Activated CD8-positive, alpha-beta T cell treated with anti-CD3 and anti-CD28 coated beads for 36 hours (primary cell): ENCODE measurements at places on chromosomes 1 and 21. TPM values are rescaled to one million over a fixed set of nuclear protein-coding genes. Genes with fewer than 3 reads are reported as not detected.

DNA sequence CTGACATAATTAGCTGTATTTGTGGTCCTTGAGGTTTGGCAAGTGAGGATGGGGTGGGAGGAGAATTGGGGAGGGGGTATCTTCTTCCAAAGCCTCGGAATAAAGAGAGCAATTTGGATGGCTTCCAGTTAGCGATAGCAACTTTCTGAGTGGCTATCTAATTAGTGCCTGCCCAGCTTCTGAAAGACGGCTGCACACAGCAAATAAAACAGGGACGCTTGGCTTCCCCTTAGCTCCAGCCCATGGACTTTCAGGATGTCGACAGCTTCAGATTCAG is 31.1 kb downstream of the KLHDC7A start:
- H3K4me3 ChIP-seq, result no peak overlapping the region
- DNase-seq, result no peak
- H3K27me3 ChIP-seq, result peaks cover 6% of the 10 kb centered on the region
- H3K4me1 ChIP-seq, result no peaks in the 10 kb centered on the region
- H3K27ac ChIP-seq, result no peak overlapping the region

DNA sequence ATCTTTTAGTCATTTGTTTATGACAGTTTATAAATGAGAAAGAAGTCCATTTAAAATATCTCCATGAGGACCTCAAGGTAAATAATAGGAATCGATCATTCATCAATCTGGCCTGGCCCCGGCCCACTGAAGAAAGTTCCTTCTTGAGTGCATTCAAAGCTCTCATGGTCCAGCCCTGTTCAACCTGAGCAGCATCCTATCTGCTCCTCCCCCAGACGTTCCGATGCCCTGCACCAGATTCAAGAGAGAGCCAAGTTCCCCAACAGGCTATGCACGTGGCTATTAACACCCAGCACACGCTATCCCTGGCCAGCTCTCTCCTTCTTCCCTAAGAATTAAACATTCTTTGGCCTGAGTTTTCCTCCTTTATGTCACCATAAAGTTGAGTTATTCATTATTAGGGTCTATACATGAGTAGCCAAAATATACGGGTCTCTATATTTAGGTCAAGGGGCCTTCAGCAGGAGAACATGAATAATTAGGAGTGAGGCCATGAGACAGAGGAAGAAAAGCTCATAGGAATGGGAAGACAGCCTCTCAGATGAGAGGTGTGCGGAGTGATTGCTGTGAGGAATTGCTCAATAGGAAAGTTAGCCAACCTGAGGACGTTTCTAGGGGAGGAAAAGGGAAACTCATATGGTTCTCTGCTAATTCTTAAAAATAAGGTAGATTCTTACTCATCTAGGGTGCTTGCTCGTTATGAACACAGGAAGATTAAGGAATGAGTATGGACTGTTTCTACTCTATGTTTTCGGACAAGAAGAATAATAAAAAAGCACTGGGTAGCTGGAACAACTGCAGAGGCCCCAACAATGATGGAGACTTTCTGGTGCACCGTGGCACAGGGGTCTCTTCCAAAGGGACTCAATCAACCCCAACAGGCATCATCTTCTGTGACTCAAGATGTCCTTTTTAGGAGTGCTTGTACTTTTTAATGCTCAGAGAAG is 23.6 kb downstream of the RUNX1 start:
- no peak for DNase-seq
- H3K27ac ChIP-seq, result peak overlapping the region; percentile 97
- H3K36me3 ChIP-seq, result peaks cover 12% of the 10 kb centered on the region
- H3K4me3 ChIP-seq, result peak overlapping the region; percentile 80
- H3K4me1 ChIP-seq, result peaks cover 85% of the 10 kb centered on the region
- no peaks in the 10 kb centered on the region for H3K27me3 ChIP-seq

Gene OR2T35
- not detected for total RNA-seq

DNA sequence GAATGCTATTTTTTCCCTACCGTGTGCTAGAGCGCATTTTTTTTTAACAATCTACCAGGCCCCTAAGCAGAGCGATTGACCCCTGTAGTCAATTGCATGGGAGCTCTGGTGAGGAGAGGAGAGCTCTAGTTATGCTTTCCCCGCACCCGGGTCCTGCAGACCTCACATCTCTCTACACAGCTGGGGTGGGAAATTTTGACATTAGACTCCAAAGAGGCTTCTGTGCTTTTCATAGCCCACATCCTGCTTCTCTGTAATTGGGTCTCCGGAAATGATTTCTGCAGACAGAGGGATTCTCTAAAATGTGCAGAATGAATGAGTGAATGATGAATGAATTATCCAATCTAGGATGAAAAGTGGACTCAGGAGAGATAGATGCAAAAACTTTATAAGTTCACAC is 41.5 kb upstream of the DUSP10 start:
- H3K4me3 ChIP-seq, result peak overlapping the region; percentile 2
- H3K36me3 ChIP-seq, result no peaks in the 10 kb centered on the region

- no peaks in the 10 kb centered on the region for H3K36me3 ChIP-seq
- H3K27me3 ChIP-seq, result no peaks in the 10 kb centered on the region
- H3K4me3 ChIP-seq, result no peak overlapping the region
- H3K27ac ChIP-seq, result no peak overlapping the region
- DNase-seq, result no peak
Observed at GRCh38 chr1:182304627-182305026, 87.0 kb downstream of the GLUL start.

Gene INKA2
- 1.7 TPM for total RNA-seq

DNA sequence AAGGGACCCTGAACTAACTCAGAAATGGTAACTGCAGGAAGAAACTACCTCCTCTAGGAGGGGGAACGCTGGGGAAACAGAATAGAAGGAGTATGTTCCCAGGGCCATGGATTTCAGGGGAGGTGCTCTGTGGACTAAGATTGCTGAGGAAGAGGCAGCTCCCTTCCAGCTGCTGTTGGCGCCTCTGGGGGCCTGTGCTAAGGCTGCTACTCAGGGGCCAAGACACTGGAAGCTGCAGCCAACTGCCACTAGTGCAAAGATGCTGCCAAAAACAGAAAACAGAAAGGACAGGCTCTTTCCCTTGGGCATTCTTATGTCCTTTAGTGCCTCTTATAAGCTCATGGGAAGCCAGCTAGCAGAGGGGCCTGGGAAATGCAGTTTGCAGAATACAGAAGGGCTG is 58.0 kb upstream of the SGIP1 start:
- no peak overlapping the region for H3K27ac ChIP-seq
- no peaks in the 10 kb centered on the region for H3K36me3 ChIP-seq
- DNase-seq, result no peak
- H3K4me3 ChIP-seq, result no peak overlapping the region
- H3K27me3 ChIP-seq, result peaks cover 27% of the 10 kb centered on the region

Gene S100A7
- total RNA-seq, result not detected

DNA sequence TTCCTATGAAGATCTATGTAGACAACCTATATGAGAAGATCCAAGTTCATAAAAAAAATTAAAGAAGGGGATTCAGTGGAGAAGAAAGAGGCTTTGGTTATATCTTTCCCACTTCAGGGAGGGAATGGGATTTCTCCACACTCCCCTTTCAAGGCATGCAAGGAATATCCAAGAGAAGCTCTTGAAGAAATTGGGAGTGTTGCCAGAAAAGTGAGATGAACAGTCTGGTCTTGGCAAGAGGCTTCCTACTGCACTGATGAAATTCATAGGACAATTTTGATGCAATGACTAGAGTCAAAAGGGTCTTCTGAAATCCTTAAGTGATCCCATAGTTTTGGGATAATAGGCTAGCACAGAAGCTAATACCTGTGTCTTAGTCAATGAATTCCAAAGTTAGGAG is 153.0 kb downstream of the KCTD3 start:
- H3K27ac ChIP-seq, result no peak overlapping the region
- H3K27me3 ChIP-seq, result no peaks in the 10 kb centered on the region

DNA sequence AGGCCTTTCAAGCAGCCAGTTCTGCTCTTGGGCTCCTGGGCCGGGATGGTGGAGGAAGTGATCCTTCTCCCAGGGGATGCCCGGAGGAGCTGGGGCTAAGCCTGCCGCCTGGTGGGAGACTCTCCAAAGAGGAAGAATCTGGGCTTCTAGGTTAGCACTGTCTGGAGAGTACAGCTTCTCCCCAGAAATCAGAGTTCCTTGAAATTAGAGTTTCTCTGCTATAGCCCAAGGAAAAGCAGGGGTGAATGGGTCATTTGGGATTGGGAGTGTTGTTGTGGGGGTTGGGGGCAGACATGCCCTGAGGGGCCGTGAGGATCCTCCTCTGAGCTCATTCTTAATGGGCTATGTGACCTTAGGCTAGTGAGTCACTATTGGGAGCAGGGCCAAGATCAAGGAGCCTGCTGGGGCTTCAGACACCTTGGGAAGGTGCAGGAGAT is 6.5 kb downstream of the LGR6 start:
- peaks cover 25% of the 10 kb centered on the region for H3K4me1 ChIP-seq
- H3K4me3 ChIP-seq, result no peak overlapping the region
- H3K27me3 ChIP-seq, result peaks cover 2% of the 10 kb centered on the region

DNA sequence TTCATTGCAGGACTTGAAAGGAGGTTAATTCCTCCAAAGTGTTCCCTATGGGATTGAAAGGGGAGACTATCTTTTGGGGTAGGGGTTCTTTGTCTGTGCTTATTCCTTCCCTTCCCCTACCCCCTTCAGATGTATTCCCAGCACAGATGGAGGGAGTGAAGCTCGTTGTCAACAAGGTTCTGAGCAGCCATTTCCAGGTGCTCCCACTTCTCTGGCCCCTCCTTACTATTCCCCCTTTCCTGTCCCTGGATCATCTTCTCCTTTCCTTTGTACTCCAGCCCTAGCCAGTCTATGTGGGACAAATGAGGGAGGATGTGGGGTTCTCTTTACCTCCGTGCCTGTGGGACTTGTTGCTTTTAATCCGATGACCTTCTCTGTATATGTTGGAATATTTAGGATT is 899 bp downstream of the TOMM40L start:
- peak overlapping the region; percentile 98 for H3K4me3 ChIP-seq
- no peak for DNase-seq
- peaks cover 11% of the 10 kb centered on the region for H3K36me3 ChIP-seq
- peaks cover 28% of the 10 kb centered on the region for H3K4me1 ChIP-seq

Gene MIA3
- 44.1 TPM for total RNA-seq

GRCh38 chr1:184597650-184598357 is 156.9 kb downstream of the EDEM3 start:
- H3K27ac ChIP-seq, result no peak overlapping the region
- H3K4me1 ChIP-seq, result no peaks in the 10 kb centered on the region
- no peaks in the 10 kb centered on the region for H3K27me3 ChIP-seq
- no peak for DNase-seq

GRCh38 chr1:202938287-202938925 is 11.4 kb upstream of the KLHL12 start:
- no peak for DNase-seq
- H3K36me3 ChIP-seq, result peaks cover 15% of the 10 kb centered on the region
- H3K27ac ChIP-seq, result no peak overlapping the region
- H3K4me3 ChIP-seq, result no peak overlapping the region
- peaks cover 1% of the 10 kb centered on the region for H3K27me3 ChIP-seq

DNA sequence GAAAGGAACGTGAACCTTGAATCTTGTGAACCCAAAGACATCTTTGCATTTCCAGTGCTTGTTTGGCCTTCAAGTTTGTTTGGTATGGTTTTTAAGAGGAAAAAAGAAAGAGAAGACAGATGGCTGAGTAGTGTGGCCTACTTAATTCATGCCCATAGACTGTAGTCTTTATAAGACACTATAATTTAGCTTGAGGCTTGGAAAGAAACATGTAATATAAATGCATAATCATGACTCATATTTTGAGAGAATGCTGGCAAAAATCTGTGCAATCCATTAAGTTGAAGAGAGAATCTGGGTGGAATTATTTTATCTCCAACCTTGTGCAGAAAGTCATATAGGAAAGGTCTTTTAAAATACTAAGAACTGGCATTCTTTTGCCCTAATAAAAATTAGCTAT is 179.3 kb downstream of the SIPA1L2 start:
- no peak for DNase-seq
- H3K27ac ChIP-seq, result no peak overlapping the region
- no peak overlapping the region for H3K4me3 ChIP-seq
- peaks cover 3% of the 10 kb centered on the region for H3K4me1 ChIP-seq
- H3K27me3 ChIP-seq, result no peaks in the 10 kb centered on the region

Gene SV2A
- total RNA-seq, result 9.1 TPM

GRCh38 chr1:237219751-237220642 is 178.0 kb downstream of the RYR2 start:
- no peak overlapping the region for H3K27ac ChIP-seq
- no peaks in the 10 kb centered on the region for H3K36me3 ChIP-seq
- H3K4me1 ChIP-seq, result no peaks in the 10 kb centered on the region
- no peak overlapping the region for H3K4me3 ChIP-seq

Gene TACSTD2
- total RNA-seq, result 0.92 TPM

Gene SLC5A9
- not detected for total RNA-seq

Gene FAM78B
- total RNA-seq, result not detected

DNA sequence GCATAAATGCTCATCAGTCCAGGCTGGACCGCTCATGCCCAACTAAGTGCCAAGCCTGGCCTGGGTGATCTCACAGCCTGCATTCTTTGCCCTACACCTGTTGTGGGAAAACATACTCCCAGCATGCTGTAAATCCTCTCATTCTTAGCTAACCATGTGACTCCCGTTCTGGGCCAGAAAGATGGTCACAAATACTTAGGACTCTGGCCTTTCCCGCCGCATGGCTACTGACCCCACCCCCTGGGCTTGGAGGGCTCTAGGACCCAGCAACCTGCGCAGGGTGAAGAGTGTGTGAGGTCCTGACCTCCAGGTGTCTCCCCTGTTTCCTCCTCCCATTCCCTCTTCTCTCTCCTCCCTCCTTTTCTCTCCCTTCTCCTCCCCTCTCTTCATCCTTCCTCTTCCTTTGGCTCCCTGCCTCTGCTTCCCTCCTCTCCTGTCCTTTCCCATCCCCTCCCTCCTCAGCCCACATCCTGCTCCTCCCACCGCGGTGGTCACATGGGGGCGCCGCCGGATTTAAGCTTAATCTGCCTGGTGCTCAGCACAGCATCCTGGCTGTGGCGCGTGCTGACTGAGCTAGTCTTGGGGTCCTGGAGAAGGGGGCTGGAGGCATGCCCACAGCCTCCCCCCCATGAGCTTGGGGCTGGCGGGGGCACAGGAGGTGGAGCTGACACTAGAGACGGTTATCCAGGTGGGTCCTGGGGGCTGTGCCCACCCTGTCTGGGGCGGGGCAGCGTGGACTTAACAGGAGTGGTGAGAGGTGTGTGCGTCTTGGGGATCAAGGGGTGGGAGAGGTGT is at the start of gene CROCC:
TSS of gene CROCC (plus strand) at position 541 of the 795 bp plus-strand sequence. CDS start at position 629, 88 bp downstream.
- peak within 1 kb of the TSS; percentile 84 for H3K27ac ChIP-seq
- peaks cover 19% of the 10 kb centered on the region for H3K4me1 ChIP-seq
- H3K4me3 ChIP-seq, result peak within 1 kb of the TSS; percentile 83
- peaks cover 1% of the 10 kb centered on the region for H3K36me3 ChIP-seq
- DNase-seq, result peak; percentile 79
